ENCODE measurements at places on chromosomes 2 and 18.

DNA sequence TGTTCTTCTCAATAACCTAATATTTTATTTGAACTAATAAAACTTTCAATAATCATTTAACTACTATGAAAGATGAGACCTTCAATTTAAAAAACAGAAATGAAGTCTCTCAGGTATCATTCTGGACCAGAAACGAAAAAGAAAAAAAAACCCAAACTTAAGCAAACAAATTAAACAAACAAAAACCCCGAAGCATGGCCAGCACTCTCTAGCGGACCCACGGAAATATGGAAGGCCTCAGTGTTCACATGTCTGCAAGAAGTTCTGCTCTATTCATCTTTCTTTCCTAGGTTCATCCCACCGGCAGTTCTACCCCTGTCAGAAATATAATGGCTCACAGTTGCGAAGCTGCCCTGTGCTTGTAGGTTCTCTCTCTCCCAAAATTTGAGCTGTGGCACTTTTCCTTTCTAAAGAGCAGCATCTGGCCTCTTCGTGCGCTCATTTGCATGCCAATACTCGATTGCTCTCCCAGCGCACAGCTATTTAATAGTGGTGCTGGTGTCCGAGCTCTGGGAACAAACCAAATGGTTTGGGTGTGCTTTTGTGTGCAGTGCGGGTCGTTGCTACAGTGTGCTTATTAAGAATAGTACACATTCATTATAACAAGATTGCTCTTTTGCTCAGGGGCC is 129.0 kb upstream of the ZEB2 start:
- DNase-seq = no peak

DNA sequence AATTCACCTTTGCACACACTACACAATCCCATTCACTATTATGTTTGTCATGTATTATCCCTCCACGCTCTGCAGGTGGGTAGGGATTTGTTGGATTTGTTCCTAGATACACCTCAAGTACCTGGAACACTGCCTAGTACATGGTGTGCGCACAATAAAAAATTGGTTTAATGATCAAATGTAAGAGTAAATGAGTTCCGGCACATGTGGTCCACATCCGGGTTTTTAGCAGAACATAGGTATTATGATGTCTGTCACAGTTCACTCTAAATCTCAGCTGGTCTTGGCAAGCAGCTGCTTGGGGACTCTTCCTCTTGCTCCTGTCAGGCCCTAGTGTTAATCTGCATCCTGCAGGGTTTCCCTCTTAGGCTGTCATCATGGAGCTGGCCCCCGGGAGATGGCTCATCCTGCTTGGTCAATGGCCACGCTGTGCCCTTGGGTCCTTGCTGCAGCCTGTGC is 21.8 kb upstream of the IL1R1 start:
- DNase-seq = no peak

DNA sequence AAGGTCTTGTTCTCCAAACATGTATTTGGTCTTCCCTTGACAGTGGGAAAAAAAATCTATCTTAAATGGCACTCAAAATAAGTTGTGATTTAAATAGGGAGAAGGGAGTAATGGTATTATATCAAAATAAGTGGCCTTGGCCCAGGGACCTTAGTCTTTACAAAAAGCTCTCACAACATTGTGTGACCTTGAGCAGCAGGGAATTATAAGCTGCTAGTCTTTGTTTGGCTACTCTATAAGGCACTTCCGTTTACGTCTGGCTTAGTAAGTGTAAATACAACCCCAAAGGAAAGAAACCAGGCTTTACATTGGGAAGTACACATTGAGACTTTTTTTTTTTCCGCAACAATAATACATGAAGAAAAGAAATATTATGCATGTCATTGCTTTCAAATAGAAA is 734.0 kb upstream of the LINC00305 start:
- no peak for DNase-seq

DNA sequence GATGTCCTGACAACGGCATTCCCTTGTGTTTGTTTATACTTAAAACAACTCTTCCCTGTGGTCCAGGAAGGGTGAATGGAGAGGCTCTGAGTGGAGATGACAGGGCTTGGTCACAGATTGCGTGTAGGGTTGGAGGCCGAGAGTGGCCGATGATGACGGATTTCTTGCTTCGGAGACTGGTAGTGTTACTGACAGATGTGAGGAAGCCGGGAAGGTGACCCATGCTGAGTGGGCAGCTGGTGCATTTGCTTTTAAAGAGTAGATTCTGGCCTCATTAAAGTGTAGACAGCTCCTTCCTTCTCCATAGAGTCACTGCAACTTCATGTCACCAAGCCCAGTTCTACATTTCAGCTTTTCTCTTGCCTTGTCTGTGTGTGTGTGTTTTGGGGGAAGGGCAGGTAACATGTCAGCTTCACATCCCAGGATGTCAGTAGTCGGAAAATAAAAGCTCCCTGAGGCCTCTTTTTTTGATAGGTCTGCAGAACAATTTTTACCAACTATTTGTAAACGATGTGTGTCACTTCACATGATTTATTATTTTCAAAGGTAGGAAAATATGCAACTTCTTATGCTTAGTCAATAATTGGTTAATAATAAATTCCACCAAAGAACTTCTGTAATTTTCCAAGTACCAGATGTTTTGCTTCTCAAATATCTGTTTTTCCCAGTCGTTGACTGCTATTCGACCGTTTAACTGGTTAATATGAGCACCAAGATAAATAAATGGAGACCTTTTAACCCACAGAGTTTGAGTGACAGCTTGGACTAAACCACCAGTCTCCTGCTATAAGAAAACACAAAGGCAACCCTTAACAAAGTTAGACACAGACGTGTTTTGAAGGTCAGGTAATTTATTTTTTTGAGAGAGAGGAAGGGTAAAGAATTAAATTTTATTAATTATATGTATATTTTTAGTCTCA is 436.9 kb downstream of the SLC4A3 start:
- DNase-seq = no peak

DNA sequence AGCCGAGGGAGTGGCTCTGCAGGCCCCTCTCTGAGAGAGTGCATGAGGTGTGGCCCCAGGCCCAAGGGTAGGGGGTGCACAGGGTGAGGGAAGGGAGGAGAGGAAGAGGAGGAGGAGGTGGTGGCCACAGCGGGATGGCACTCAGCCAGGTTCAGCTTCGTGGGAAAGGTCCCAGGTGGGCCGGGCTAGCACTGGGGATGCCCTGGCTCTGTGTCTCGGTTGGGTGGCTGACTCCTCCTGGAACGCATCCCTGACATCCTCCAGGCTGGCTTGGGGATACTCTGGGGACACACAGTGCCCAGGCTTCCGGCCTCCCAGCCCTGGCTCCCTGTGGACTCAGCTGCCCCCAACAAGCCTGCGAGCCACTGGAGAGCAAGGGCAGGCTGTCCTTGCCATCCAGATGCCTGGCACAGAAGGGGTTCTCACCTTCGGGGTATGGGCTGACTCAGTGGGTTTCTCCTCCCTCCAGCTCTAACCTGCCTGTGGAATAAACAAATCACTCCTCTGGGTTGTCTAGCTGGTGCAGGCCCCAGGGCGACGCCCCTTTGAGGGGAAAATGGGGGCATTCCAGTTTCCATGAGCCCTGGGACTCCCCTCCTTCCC is 582 bp upstream of the ZAP70 start:
- DNase-seq = no peak
